ENCODE measurements at places on chromosomes 6 and 20.

DNA sequence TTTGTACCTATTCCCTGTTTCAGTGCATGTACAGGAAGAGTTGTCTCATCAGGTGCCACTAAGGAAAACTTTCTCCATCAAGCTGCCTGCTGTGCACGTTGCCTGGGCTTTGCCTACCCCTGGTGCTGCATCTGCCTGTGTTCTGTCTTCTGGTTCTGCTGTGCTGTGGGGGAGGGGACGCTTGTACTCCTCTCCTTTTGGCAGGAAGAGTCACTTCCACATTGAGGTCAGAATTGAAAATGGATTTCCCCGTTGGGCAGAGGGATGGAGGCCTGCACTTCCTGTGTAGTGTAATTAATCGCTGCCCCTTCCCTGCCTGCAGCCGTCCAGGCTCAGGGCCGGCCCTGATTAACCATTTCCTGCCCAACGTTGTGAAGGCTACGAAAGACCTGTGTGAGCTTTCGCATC, 153.3 kb downstream of the SCML4 start:
- DNase-seq = peak; percentile 17

- no peak for DNase-seq
These were observed 503.5 kb downstream of the HACE1 start for GRCh38 chr6:104356197-104356596.

- DNase-seq = no peak
These were observed 184.9 kb upstream of the LAMP5 start for GRCh38 chr20:9329355-9330101.

DNA sequence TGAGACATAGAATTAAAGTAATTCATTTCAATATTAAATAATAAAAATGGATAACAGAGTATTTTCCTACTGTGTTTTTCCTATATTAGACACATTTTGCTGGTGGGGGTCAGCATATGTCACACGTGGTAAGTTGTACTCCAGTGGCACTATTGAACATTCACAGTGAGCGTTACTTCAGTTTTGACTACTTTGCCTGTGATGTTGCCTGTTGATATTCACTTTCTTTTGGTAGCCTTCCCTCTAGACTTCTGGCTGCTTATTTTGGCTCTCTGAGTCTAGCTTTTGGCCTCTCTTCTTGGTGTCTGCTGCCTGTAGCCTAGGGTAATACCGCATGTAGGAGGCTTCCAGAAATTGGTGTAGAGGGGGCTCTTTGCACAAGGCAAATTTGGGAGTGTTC, 64.4 kb upstream of the TFB1M start:
- no peak for DNase-seq

GRCh38 chr6:154632119-154632518, 101.1 kb upstream of the SCAF8 start:
- no peak for DNase-seq

DNA sequence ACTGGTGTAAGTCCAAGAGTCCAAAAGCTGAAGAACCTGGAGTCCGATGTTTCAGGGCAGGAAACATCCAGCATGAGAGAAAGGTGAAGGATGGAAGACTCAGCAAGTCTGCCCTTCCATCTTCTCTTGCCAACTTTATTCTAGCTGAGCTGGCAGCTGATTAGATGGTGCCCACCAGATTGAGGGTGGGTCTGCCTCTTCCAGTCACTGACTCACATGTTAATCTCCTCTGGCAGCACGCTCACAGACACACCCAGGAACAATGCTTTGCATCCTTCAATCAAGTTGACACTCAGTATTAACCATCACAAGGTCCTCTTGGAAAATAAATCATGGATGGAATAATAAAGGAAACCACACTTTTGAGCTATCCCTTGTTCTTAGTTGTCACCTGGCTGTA, 121.2 kb downstream of the MAP3K7 start:
- no peak for DNase-seq

DNA sequence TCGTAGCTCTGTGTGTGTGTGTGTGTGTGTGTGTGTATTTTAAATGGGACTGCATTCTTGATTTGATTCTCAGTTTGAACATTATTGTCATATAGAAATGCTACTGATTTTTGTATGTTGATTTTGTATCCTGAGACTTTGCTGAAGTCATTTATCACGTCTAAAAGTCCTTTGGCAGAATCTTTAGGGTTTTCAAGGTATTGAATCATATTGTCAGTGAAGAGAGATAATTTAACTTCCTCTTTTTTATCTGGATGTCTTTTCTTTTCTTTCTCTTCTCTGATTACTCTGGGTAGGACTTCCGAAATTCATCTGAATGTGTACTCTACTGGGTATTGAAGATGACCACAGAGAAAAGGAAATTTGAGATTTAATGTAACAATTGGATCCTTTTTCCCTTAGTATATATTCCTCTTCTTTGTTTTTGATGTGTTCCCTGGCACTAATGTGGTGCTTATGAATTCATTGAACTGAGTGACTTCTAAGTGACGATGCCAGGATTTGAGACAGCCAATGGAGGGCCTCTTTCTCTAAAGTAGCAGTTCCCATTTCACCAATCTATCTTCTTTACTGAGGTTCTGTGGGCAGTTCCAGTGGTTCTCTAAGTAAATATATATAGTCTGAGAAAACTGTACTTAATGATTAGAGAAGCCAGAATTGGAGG, 47.6 kb downstream of the TNFAIP3 start:
- no peak for DNase-seq

- DNase-seq = no peak
These were observed 5.6 kb upstream of the HM13 start for GRCh38 chr20:31508517-31509244.

- DNase-seq = no peak
These were observed 131.6 kb downstream of the UTRN start for GRCh38 chr6:144416773-144417172.

- no peak for DNase-seq
These were observed 766 bp upstream of the NUS1 start for GRCh38 chr6:117674503-117674902.

GRCh38 chr20:59726281-59726595, 121.9 kb downstream of the PHACTR3 start:
- no peak for DNase-seq
